ENCODE measurements at places on chromosomes 11 and 22.
A peak's percentile ranks its signal among the peaks of the same experiment; 100 is the strongest.

GRCh38 chr11:70206982-70207376 lies 3.9 kb downstream of the FADD start:
- DNase-seq, result no peak

DNA sequence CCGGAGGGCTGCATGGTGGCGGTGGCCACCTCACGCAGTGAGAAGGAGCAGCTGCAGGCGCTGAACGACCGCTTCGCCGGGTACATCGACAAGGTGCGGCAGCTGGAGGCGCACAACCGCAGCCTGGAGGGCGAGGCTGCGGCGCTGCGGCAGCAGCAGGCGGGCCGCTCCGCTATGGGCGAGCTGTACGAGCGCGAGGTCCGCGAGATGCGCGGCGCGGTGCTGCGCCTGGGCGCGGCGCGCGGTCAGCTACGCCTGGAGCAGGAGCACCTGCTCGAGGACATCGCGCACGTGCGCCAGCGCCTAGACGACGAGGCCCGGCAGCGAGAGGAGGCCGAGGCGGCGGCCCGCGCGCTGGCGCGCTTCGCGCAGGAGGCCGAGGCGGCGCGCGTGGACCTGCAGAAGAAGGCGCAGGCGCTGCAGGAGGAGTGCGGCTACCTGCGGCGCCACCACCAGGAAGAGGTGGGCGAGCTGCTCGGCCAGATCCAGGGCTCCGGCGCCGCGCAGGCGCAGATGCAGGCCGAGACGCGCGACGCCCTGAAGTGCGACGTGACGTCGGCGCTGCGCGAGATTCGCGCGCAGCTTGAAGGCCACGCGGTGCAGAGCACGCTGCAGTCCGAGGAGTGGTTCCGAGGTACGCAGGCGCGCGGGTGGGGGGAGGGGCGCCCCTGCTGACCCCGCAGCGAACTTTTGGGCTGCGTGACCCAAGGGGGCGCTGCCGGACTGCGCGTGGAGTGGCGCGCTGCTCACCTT lies 670 bp downstream of the NEFH start:
- no peak for DNase-seq

GRCh38 chr11:62456630-62457029 lies 37.8 kb downstream of the SCGB1A1 start:
- DNase-seq, result no peak

GRCh38 chr11:128555606-128556005 lies 31.8 kb downstream of the ETS1 start:
- DNase-seq, result peak; percentile 24

GRCh38 chr11:84438565-84438964 lies 1152.4 kb upstream of the CCDC90B start:
- DNase-seq, result no peak

GRCh38 chr22:22981670-22982571 lies 88.4 kb upstream of the GNAZ start:
- no peak for DNase-seq

DNA sequence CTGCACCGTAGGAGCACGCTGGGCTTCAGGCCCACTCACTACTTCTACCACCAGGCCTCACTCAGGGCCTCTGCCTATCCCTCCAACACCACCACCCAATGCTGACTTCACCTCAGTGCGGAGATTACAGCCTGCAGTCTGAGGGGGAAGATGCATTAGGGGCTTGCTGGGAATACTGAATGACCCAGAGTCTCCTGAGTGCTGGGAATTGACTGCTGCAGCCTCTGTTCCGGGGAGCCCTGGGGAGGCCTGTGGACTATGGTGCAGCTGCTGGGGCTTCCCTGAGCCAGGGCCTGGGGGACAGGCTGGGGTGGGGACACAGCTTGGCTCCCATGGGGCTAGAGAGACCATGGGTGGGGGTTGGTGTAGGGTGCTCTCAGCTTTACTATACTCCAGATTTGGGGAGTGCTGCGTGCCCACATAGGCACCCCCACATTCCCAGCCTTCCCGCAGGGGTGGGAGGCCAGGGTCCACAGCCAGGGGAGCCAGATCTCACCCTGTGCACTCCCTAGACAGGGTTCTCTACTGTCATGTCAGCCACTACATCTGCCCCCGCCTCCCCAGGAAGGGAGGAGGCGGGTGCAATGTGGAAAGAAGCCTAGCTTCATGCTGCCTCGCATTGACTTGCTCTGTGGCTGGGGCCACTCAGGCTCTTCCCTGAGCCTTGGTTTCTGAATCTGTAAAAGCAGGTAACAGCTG lies 44.4 kb downstream of the GDPD5 start:
- DNase-seq, result no peak

- no peak for DNase-seq
Observed at GRCh38 chr11:526192-526591, 9.2 kb downstream of the HRAS start.

- DNase-seq, result no peak
Observed at GRCh38 chr11:12961615-12962014, 47.5 kb upstream of the RASSF10 start.

DNA sequence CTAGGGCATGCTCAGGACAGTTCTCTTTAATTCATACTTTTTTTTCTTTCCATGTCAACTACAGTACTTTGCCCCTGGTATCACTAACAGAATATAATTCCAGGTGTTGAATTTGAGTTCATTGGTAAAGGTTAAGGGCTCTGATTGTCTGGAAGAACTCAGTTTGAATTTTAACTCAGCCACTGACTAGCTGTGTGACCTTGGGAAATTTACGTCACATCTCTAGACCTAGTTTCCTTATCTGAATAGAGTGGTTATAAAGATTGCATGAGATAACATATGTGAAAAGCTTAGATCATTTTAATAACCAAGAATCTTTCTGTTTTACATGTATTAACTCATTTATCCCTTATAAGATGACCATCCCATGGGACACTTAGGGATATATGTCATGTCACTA lies 15.8 kb upstream of the ZC3H12C start:
- no peak for DNase-seq

DNA sequence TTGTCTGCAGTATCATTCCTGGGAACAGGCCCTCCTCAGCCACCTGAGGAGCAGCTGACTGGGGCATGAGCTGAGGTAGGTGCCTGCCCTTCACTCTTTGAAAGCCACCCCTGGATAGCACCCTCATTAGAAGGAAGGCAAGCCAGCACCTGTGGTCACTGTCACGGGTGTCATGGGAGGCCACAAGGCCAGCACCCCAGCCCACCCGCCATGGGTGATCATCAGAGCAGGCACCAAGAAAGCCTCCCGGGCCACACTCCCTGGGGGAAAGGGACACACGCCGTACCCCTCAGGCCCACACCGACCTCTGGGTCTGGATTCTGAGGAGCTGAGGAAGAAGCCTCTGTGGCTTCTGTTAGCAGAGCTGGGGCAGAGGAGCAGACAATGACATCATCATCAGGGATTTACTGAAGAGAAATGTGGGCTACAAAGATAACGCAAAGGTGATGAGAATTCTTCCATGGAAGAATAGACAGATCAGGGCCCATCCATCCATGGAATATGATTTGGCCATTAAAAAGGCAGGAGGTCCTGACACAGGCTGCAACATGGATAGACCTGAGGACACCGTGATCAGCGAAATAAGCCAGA lies 16.7 kb upstream of the NAP1L4 start:
- no peak for DNase-seq

DNA sequence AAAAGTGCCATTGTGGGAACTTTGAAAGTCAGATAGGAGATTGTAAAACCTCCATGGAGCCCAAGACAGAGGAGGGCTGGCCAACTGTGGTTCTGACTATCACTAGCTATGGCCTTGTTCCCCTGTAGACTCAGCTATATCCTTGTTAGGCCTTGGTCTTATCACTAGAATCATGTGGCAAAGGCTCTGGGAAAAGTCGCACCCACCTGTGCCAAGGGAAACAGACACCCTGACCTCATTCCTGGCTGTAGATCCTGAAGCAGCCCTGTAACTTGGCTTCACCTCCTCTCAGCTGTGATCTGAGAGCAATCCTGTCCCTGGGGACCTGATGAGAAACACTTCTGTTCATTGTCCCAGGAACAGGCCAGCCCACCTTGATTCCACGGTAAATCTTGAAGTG lies 566.2 kb downstream of the TMEM135 start:
- no peak for DNase-seq

DNA sequence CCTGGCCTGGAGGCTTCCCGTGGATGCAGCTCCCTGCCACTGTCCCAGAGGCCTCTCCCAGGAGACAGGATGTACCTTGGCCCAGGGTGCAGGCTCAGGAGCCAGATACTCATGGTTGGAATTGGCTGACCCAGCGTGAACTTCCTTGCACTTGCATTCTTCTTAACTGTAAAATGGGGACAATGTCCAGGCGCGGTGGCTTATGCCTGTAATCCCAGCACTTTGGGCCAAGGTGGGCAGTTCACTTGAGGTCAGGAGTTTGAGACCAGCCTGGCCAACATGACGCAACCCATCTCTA lies 20.1 kb upstream of the ST3GAL4 start:
- no peak for DNase-seq
